ENCODE measurements at places on chromosomes 12 and 14.

DNA sequence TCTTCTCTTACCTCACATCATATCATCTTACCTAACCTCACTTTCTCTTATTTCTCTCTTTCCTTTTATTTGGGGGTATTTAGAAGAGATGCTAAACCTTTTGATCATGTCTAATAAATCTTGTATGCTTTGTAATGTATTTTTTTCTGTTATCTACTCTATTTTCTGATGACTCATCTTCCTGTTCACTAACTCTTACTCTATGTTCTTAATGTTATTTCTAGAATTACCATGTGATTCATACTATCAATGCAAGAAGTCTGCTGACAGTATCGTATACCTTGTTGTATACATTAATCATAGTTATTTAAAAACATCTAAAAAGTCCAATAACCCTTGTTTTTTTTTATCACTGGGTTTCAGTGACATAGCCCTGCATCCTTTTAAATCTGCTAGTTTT lies 62.3 kb downstream of the MGAT4C start:
- DNase-seq, result no peak

DNA sequence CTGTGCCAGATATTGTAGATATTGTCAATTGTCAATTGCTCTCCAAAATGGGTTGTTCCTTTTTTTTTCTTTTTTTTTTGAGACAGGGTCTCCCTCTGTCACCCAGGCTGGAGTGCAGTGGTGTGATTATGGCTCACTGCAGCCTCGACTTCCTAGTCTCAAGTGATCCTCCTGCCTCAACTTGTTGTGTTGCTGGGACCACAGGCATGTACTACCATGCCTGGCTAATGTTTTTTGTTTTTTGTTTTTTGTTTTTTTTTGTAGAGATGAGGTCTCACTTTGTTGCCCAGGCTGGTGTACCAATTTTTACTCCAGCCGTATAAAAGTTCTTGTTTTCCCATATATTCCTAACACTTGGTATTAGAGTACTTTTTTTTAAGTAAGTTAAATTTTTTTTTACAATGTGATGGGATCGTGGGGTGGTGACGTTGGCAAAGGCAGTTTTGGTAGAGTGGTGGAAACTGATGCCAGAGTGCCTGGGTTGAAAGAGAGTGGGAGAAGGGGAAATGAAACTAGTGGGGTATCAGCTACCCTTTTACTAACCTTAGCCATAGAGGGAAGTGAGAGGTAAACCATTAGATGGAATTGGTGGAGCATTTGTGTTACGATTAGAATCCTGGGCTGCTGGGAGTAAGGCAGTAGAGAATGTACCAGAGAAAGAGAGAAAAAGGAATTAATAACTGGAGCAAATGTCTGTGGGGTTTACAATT lies 33.0 kb upstream of the CFAP54 start:
- DNase-seq, result no peak

- DNase-seq, result no peak
These were observed 5.7 kb downstream of the TPCN1 start for GRCh38 chr12:113226696-113227568.

DNA sequence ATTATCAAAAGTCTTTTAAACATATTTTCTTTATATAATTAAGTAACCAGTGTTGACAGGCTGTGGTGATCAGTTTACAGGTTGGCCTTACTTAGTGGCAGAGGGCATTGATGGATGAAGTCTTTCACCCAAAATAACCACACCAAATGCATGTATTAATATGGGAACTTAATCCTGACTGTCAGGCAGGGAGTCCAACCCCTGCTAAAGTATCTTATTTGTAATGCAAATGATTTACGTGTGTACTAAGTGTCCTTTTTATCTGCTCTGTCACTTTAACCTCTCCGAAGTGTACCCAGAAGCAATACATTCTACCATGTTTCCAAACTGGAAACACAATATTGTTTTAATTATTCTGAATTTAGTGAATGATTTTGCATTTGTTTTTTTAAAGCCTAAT lies 1.4 kb downstream of the MYBPC1 start:
- DNase-seq, result no peak
